ENCODE measurements at places on chromosomes 5 and 9. TPM values are rescaled to one million over a fixed set of nuclear protein-coding genes. Genes with fewer than 3 reads are reported as not detected.

- no peak for DNase-seq
- H3K27me3 ChIP-seq, result no peaks in the 10 kb centered on the region
- no peak overlapping the region for H3K4me3 ChIP-seq
- H3K27ac ChIP-seq, result no peak overlapping the region
Measured at GRCh38 chr5:8239198-8239597, 370.2 kb downstream of the MTRR start.

FGF18 gene
- total RNA-seq, result 3.1 TPM

- no peaks in the 10 kb centered on the region for H3K36me3 ChIP-seq
- H3K27ac ChIP-seq, result no peak overlapping the region
- H3K4me3 ChIP-seq, result no peak overlapping the region
- H3K27me3 ChIP-seq, result no peaks in the 10 kb centered on the region
- no peaks in the 10 kb centered on the region for H3K4me1 ChIP-seq
- no peak for DNase-seq
Measured at GRCh38 chr5:82975812-82976211, 101.4 kb downstream of the TMEM167A start.

DNA sequence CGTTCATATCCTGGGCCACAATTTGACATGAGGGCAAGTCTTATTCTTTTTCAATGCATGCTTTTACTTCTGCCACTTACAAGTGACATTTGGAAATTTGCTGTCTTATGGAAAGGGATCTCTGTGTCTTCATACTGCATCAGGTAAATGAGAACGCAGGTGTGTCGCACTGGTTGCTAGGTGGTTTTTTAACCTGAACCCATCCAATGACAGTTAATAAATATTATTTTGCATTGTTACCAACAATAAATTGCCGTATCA, 1.1 kb downstream of the ADAMTS16 start:
- no peaks in the 10 kb centered on the region for H3K4me1 ChIP-seq
- peaks cover 24% of the 10 kb centered on the region for H3K27me3 ChIP-seq
- H3K4me3 ChIP-seq, result no peak overlapping the region
- no peak overlapping the region for H3K27ac ChIP-seq

RLN1 gene
- 0.42 TPM for total RNA-seq

DNA sequence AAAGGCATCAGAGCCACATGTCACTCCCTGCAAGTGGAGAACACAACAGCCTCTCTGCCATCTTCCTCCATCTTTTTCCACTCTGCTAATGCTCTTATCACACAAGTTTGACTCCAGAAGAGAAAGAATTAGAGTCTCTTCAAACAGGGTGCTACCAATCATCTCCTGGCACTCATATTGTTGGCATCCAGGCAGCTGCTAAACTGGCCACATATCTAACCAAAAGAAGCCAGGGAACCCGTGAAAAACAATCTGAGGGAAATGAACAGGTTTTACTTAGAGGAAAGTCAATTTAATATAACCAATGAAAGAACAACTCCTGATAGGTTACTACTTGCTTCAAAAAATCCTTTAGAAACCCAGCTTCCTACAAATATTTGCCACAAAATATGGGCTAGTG, 117.2 kb downstream of the SLC25A46 start:
- H3K4me1 ChIP-seq, result no peaks in the 10 kb centered on the region
- no peaks in the 10 kb centered on the region for H3K27me3 ChIP-seq
- H3K4me3 ChIP-seq, result no peak overlapping the region
- no peaks in the 10 kb centered on the region for H3K36me3 ChIP-seq
- no peak for DNase-seq

GRCh38 chr9:97487861-97488260, 13.6 kb upstream of the TMOD1 start:
- no peak overlapping the region for H3K4me3 ChIP-seq
- no peaks in the 10 kb centered on the region for H3K4me1 ChIP-seq
- DNase-seq, result no peak
- H3K27ac ChIP-seq, result no peak overlapping the region

DNA sequence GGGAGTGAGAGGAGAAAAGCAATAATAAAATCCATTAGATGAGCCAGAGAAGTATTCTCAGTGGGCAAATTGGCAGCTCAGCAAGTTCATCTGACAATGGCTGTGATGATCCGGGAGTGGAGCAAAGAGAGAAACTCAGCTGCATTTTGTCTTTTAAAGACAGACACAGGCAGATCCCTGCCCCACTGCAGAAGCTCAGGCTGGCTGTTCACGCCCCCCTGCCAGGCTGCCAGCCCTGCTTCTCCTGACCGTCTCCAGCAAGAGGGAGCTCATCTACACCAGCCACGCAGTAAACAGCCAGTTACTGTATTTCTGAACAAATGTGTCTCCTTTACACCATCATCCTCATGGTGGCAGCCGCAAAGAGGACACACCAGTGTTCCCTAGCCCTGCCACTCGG, 114.3 kb upstream of the SARDH start:
- H3K36me3 ChIP-seq, result no peaks in the 10 kb centered on the region
- no peaks in the 10 kb centered on the region for H3K27me3 ChIP-seq
- no peak overlapping the region for H3K27ac ChIP-seq
- DNase-seq, result no peak
- no peaks in the 10 kb centered on the region for H3K4me1 ChIP-seq
- H3K4me3 ChIP-seq, result no peak overlapping the region

GRCh38 chr5:178180141-178180863, 6.9 kb downstream of the GMCL2 start:
- H3K4me3 ChIP-seq, result no peak overlapping the region
- H3K27ac ChIP-seq, result no peak overlapping the region
- no peaks in the 10 kb centered on the region for H3K36me3 ChIP-seq
- no peak for DNase-seq
- H3K27me3 ChIP-seq, result no peaks in the 10 kb centered on the region

- H3K27me3 ChIP-seq, result peaks cover 8% of the 10 kb centered on the region
- H3K27ac ChIP-seq, result no peak overlapping the region
- H3K4me1 ChIP-seq, result no peaks in the 10 kb centered on the region
- H3K4me3 ChIP-seq, result no peak overlapping the region
- DNase-seq, result no peak
Measured at GRCh38 chr5:54915466-54916027, 69.8 kb downstream of the ESM1 start.

DNA sequence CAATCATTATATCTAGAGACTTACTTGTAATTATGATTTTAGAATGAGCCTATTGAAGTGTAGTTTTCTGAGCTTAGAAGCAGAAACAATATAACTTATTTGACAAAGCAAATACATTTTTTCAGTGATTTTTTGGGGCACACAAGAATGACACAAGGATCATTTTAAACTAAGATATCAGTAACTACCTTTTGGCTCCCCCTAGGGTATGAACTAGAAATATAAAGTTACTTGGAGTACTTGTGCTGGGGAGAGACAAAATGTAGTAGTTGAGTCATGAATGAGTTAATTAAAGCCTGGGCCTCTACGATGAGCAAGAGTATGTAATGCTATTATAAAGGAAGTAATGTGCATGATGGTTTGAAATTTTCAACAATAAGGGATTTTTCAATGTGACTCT, 1244.1 kb upstream of the ACO1 start:
- peaks cover 2% of the 10 kb centered on the region for H3K4me1 ChIP-seq
- no peaks in the 10 kb centered on the region for H3K27me3 ChIP-seq
- no peak for DNase-seq
- H3K36me3 ChIP-seq, result no peaks in the 10 kb centered on the region
- no peak overlapping the region for H3K27ac ChIP-seq

ARID3C gene
- not detected for total RNA-seq

DNA sequence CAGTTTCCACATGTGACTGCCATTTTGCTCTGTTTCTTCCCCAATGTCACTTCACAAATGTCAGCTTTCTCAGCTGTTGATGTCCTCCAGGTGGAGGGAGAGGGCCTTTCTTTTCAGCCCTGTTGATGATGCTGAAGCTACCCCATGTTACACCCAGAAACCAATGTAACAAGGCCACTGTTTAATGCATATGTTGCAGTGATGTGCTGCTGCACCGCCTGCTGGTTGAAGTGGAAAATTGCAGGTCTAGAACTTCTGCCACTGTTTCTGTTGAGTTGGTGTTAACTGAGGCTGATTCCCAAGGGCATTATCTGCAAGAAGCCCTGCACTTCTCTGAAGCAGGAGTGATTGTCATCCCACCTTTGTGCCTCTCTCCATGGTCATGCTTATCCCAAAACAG, 428.4 kb downstream of the KDM4C start:
- no peak overlapping the region for H3K4me3 ChIP-seq
- H3K27me3 ChIP-seq, result no peaks in the 10 kb centered on the region
- H3K27ac ChIP-seq, result no peak overlapping the region
- peaks cover 5% of the 10 kb centered on the region for H3K36me3 ChIP-seq
- H3K4me1 ChIP-seq, result no peaks in the 10 kb centered on the region

GRCh38 chr9:129759319-129759718, 6.5 kb upstream of the PTGES start:
- no peak overlapping the region for H3K27ac ChIP-seq
- H3K4me3 ChIP-seq, result no peak overlapping the region
- DNase-seq, result no peak

SPATA31A3 gene
- total RNA-seq, result not detected

FOXD4L5 gene
- not detected for total RNA-seq

DNA sequence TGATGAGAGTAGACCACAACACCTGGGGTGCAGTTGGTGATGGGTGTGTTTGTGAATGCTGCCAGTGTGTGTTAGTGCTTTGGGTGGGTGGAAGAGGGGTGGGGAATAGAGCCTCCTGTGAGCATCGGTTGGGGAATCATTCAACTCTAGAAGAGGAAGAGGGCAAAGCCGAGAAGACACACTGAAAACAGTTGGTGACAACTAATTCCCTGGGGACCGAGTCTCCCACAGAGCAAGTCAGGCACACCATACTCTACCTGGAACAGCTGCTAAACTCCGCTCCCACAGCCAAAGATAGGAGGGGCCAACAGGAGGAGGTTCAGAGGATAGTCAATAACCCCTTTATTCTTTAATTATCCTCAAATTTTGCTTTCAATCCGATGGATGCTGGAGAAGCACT, 1.6 kb upstream of the ARHGEF39 start:
- no peaks in the 10 kb centered on the region for H3K36me3 ChIP-seq
- DNase-seq, result no peak

DNA sequence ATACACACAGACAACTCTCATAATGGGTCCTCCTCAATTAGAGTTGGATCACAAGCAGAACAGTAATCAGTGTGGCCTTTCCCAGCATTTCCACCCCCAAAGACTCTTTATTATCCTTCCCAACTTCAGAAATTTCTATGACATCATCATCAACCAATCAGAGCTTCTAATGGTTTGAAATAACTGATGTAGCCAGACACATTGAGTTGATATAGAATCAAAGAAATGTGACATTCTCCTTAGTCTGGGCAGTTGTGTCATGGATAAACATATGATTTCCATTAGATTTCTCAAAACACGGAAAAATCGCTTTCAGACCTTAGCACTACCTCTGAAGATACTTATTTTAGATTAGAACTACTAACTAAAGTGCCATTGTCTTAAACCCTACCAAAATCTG, 75.7 kb upstream of the NFIB start:
- no peaks in the 10 kb centered on the region for H3K27me3 ChIP-seq
- no peaks in the 10 kb centered on the region for H3K36me3 ChIP-seq
- DNase-seq, result no peak
- H3K4me1 ChIP-seq, result no peaks in the 10 kb centered on the region
- H3K27ac ChIP-seq, result no peak overlapping the region
- H3K4me3 ChIP-seq, result no peak overlapping the region

DNA sequence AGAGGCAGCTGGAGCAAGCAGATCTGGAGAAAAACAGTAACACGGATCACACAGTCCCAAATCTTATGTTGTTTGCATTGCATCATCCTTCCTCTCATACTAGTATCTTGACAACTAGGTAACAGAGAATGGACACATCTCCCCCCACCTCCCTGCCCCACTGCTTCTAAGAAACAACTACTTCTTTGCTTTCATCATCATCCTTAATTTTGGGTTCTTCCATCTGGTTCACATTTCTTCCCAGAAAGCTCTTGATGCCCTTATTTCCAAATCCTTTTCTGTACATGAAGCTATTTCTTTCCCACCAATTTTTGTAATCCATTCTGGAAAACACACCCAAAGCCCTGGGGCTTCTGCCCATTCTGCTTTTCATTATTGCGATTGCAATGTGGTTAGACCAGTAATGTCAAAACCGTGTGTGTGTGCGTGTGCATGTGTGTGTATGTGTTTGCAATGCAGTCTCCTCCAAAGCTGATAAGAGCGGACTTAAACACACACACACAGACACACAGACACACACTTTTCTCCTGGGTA, 254.7 kb upstream of the SLC30A5 start:
- no peaks in the 10 kb centered on the region for H3K4me1 ChIP-seq
- peak; percentile 53 for DNase-seq
- H3K4me3 ChIP-seq, result no peak overlapping the region
- H3K36me3 ChIP-seq, result no peaks in the 10 kb centered on the region
- no peak overlapping the region for H3K27ac ChIP-seq

DNA sequence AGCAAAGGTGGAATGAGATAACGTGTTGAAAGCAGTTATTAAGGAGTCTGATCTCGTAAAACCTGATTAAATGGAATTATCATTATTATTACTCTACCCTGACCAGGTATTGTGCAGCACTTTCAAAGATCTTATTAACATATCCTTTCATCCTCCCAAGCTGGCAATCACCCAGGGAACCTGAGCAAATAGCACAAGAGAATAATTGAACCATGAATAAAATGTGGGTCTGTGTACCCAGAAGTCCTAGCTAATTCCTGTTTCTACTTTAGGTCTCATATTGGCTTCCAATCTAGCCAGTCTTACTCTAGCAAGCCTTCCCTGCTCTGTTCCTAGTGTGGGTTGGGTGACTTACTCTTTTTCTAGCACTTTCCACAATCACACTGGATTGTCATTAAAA, 162.2 kb upstream of the STK32A start:
- no peaks in the 10 kb centered on the region for H3K27me3 ChIP-seq
- H3K27ac ChIP-seq, result no peak overlapping the region
- H3K36me3 ChIP-seq, result no peaks in the 10 kb centered on the region
- no peaks in the 10 kb centered on the region for H3K4me1 ChIP-seq
- no peak for DNase-seq
- no peak overlapping the region for H3K4me3 ChIP-seq

GRCh38 chr5:683551-684481, 9.3 kb downstream of the TPPP start:
- H3K36me3 ChIP-seq, result no peaks in the 10 kb centered on the region
- no peaks in the 10 kb centered on the region for H3K27me3 ChIP-seq
- H3K27ac ChIP-seq, result no peak overlapping the region
- no peak for DNase-seq

DNA sequence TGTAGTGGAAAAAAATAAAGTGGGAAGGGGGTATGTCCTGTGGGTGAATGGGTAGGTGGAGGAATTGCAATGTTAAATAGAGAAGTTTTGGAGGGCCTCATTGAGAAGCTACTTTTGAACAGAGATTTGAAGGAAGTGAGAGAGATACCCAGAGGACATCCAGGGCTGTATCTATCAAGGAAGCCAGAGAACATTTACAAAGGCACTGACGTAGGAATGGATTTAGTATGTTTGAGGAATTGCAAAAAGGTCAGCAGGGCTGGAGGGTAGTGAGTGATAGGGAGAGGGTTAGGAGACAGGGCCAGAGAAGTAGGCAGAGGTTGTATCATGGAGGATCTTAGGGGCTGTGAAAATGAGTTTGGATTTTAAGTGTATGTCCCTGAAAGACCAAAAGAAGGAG, 13.9 kb downstream of the PTTG1 start:
- H3K36me3 ChIP-seq, result no peaks in the 10 kb centered on the region
- peaks cover 11% of the 10 kb centered on the region for H3K4me1 ChIP-seq
- H3K27me3 ChIP-seq, result no peaks in the 10 kb centered on the region
- no peak overlapping the region for H3K4me3 ChIP-seq
- H3K27ac ChIP-seq, result no peak overlapping the region

FAM78A gene
- total RNA-seq, result 18.1 TPM

TTC16 gene
- total RNA-seq, result 0.15 TPM

All from left lung (tissue), 14 donors.